NCI-H187 (cell line): ENCODE measurements at places on chromosomes 11 and 22.

DNA sequence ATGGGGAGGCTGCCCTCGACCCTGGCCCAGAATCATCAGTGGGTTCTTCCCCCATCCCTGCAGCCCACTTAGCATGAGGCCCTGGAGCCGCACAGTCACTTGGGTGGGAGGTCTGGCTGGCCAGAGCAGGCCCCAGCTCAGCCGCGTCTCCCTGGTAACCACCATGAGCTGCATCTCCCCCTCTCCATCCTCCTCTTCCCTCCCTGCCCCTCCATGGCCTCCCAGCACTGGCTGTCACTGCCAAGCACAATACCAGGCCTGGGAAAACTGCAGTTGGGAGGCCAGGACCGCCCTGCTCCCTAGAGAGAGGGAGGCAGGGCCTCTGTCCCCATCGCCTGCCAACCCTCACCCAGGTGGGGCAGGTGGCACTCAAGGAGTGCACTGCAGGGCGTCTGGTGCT, 8.0 kb downstream of the CSDC2 start:
- no peak for DNase-seq

DNA sequence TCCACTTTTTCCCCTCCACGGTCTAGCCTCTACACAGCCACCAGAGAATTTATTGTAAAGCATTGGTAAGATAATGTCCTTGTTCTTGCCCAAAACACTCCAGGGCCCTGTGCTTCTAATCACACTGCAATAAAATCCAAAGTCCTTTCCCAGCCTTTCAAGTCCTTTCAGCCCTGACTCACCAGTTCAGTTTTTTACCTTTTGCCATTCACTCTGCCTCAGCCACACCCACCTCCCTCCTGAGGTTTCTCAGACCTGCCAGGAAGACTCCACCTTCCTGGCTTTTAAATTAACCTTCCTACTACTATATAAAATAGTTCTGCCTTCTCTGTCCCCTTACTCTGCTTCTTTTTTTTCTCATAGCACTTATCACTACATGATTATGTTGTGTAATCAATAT, 91.0 kb upstream of the ARHGAP32 start:
- no peak for DNase-seq

DNA sequence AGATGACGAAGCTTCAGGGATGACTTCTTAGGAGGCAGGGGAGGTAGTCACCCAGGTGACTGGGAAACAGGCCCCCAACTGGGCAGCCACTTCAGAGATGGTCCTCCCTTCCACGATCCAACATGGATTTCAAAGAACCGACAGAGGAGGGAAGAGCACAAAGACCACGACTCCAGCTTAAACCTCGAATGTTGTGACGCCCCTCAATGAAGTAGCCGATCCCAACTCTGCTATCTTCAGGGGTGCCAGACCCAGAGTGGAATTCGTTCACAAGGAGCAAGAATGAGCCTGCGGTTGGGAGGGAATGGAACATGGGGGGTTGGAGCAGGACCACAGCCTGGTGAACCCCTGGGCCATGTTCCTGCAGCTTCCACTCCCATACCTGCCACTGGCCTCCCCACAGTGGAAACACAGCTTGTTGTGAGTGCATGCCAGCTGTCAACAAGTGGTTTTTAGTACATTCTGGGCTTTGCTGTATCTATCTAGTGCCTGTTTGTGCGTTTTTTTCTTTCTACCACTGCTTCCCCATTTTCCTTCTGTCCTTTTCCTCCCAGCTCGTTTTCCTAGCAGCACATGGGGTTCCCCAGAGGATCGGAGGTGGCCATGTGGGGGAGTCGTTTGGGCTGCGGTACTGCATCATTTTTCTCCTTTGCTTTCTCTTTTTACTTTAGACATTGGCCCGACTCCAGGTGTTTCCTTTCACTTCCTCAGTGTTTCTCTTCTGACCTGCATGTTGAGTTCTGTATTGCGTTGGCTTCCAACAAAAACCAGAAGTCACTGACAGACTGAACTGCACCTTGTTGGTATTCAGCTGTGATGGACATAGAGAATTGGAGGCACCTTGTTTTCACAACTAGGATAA, 65.8 kb downstream of the MORC2 start:
- DNase-seq, result no peak

GRCh38 chr11:108009497-108010370, 1.0 kb downstream of the CUL5 start:
- no peak for DNase-seq

GRCh38 chr22:29225422-29226090, 19.9 kb downstream of the EMID1 start:
- DNase-seq, result no peak

GRCh38 chr11:18669219-18669596, 29.4 kb upstream of the TMEM86A start:
- DNase-seq, result no peak

DNA sequence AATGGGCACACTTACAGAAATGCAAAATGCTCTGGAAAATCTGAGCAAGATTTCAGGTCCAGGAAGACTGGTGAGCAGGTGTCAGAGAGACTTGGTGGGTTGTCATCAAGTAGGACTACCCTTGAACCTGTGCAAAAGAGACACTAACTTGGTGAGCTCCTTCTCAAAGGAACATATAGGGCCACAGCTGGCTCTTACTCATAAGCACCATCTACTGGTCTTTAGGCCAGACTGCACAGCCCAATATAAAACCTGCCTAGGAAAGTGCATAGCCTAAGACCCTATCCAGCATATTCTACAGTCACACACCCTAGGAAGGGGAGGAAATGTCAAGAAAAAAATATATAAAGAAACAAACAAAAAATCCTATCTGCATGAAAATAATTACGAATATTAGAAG, 18.2 kb upstream of the OR10W1 start:
- DNase-seq, result no peak

DNA sequence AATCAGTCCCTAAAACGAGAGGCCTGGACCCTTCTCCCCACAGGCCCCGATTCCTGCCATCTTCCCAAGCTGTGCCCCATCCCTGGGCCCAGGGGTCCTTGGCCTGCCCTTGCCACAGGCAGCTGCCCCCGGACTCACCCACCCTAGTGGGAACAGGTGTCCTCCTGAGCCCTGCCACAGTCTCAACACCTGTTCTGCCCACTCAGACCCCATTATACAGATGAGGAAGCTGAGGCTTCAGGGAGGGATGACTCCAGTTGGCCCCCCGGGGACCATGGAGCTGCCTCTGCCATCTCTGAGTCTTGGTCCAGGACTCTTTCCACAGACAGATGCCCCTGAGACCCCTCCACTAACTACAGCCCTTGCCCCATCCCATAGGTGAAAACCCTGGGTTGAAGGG, 15.9 kb downstream of the MYBPC3 start:
- no peak for DNase-seq

GRCh38 chr11:17597770-17598169, 50.7 kb downstream of the OTOG start:
- DNase-seq, result no peak

GRCh38 chr11:8219257-8220021, 44.2 kb downstream of the LMO1 start:
- DNase-seq, result no peak

GRCh38 chr11:3022300-3022967, 30.3 kb upstream of the NAP1L4 start:
- no peak for DNase-seq

- DNase-seq, result no peak
Observed at GRCh38 chr11:69453151-69453550, 28.3 kb upstream of the LINC01488 start.

DNA sequence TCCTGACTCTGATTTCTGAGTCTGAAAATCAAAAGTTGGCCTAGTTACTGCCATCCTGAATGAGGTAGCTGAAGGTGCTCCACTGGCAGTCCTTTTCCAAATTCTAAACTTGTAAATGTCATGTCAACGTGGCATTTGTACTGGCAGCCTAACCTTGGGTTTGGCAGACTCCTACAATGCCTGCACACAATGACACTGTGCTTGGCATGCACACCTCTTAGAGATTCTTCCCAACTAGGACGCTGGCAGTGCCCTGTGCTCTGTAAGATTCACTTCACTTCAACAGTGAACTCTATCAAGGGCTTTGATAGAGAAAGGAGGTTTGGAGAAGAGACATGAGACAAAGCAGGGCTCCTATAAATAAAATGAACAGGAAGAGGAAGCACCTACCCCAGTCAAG, 21.9 kb upstream of the PPP2R1B start:
- DNase-seq, result no peak

DNA sequence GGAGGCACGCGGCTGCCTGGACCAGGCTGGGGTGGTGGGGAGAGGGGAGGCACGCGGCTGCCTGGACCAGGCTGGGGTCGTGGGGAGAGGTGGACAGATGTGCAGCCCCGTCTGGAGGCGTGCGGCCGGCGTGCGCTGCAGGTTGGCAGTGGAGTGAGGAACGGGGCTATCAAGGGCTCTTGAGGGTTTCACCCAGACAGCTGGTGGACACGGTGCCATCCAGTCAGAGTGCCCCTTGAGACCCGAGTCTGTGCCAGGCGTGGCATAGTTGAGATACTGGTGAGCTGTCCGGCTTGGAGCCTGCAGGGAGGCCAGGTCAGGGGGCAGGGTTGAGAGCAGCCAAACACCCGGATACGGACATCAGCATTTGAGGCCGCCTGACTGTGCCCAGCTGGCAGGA, 1.5 kb upstream of the GRAMD4 start:
- DNase-seq, result no peak

GRCh38 chr11:102153082-102153481, 42.8 kb downstream of the YAP1 start:
- DNase-seq, result no peak

GRCh38 chr11:46315783-46316563, 31.3 kb upstream of the DGKZ start:
- no peak for DNase-seq

GRCh38 chr22:39558254-39558727, 12.3 kb upstream of the CACNA1I start:
- no peak for DNase-seq

- DNase-seq, result no peak
Observed at GRCh38 chr22:43572710-43573109, 160.9 kb downstream of the MPPED1 start.

DNA sequence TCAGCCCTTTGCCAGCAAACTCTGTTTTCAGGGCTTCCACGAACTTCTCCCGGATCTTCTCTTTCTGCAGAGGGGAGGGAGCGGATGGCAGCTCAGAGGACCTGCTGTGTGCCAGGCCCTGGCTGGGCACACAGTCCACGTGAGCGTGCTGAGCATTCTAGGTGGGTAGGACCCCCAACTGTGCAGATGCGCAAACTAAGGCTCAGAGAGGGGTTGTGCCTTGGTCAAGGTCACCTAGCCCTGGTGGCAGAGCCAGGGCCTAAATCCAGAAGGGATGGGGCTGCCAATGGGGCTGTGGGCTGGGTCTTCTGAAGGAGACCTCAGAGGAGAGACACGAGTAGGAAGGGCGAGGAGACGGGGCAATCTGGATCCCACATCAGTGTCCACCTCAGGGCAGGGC, 10.8 kb downstream of the PMM1 start:
- no peak for DNase-seq

- no peak for DNase-seq
Observed at GRCh38 chr11:73239111-73239521, 21.0 kb downstream of the P2RY2 start.

DNA sequence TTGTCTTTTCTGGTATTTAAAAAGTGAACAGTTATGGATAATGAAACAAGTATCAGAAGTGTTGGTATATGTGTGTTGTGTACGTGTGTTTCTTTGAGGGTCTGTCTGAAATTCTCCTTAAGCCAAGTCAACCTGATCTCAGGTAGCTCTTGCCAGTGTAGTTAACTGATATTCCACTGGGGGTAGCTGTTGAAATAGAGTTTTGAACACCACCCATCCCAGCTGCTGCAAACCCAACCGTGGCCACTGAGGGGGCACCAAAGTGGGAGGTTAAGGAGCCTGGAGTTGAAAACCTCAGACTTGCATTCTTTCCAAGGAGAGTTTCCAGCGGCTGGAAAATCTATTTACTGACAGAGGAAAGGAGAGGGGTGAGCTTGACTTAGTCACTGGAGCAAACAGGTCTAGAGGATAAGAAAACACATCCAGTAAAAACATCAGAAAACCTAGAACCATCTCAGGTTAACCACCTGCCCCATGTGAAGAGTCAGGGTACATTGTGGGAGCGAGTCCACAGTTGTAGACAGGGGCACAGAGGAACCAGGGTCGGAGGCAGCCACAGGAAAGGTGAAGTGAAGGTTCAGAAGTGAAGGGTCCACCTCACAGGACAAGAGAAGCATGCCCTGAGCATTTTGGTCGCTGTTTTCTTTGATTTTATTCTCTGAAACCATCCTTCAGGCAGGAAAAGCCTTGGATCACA, 8.8 kb upstream of the CUL5 start:
- DNase-seq, result no peak

DNA sequence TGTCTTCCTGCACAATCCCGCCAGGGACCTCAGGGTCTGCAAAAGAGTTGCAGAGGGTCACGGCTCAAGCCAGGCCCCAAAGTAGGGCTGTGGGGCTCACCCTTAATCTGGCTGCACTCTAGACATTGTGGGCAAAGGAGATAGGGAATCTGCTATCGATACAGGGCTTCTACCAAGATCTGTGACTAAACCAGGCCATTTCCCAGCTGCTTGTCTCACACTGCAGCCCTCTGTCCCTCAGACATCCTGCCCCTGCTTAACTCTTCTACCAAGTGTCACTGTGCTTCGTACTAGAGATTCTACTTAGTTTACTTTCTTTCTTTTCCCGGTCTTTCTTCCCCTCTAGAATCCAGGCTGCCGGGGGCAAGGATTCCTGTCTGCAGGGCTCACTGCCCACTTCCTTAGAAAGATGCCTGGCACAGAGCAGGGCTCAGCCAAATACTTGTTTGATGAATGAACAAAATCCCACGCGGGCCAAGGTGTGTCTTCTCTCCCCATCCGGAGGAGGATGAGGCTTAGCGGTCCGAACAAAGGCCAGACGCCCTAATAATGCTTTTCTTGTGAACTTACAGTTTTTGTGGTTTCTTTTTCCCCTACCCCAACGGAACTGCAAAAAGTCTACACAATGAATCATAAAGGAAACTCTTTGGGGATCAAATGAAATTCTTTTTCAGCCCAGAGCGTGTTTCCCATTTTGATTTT, 61.3 kb upstream of the ANO1 start:
- DNase-seq, result no peak
